Naive thymus-derived CD8-positive, alpha-beta T cell (primary cell): ENCODE measurements at places on chromosomes 13 and 19. TPM values are rescaled to one million over a fixed set of nuclear protein-coding genes. Genes with fewer than 3 reads are reported as not detected.
A peak's percentile ranks its signal among the peaks of the same experiment; 100 is the strongest.

- H3K27ac ChIP-seq, result no peak overlapping the region
- no peak overlapping the region for H3K4me3 ChIP-seq
- peaks cover 59% of the 10 kb centered on the region for H3K4me1 ChIP-seq
- H3K27me3 ChIP-seq, result no peaks in the 10 kb centered on the region
- peaks cover 73% of the 10 kb centered on the region for H3K36me3 ChIP-seq
Measured at GRCh38 chr13:110624766-110625756, 9.7 kb downstream of the NAXD start.

GRCh38 chr19:3669082-3669946, 31.0 kb downstream of the PIP5K1C start:
- no peaks in the 10 kb centered on the region for H3K27me3 ChIP-seq
- DNase-seq, result no peak
- H3K36me3 ChIP-seq, result peaks cover 6% of the 10 kb centered on the region
- H3K4me1 ChIP-seq, result peaks cover 10% of the 10 kb centered on the region
- peak overlapping the region; percentile 75 for H3K27ac ChIP-seq

- H3K36me3 ChIP-seq, result no peaks in the 10 kb centered on the region
- H3K4me1 ChIP-seq, result no peaks in the 10 kb centered on the region
- no peak overlapping the region for H3K4me3 ChIP-seq
- H3K27me3 ChIP-seq, result peaks cover 4% of the 10 kb centered on the region
- no peak for DNase-seq
Measured at GRCh38 chr19:54336893-54337857, 1.8 kb downstream of the LILRA4 start.

DAPK3 gene
- 35.1 TPM for total RNA-seq

DNA sequence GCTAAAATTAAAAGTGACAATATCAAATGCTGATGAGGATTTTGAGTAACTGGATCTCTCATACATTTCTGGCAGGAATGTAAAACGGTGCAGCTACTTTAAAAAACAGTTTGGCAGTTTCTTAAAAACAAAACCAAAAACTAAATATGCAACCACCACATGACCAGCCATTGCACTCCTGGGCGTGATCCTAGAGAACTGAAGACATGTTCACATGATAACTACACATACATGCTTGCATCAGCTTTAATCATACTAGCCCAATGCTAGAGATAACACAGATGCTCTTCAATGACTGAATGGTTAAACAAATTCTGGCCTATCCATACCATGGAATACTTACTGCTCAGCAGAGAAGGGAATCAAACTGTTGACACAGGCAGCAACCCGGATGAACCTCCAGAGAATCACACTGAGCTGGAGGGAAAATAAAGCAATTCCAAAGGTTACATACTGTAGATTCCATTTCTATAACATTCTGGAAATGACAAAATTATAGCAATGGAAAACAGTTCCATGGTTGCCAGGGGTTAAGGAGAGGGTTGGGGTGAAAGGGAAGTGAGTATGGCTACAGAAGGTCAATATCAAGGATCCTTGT, 25.5 kb upstream of the NAXD start:
- no peak overlapping the region for H3K27ac ChIP-seq
- no peaks in the 10 kb centered on the region for H3K4me1 ChIP-seq
- no peak overlapping the region for H3K4me3 ChIP-seq
- no peak for DNase-seq
- H3K27me3 ChIP-seq, result peaks cover 15% of the 10 kb centered on the region

CALM3 gene
- total RNA-seq, result 190 TPM

LPAR2 gene
- 82.7 TPM for total RNA-seq

- no peak overlapping the region for H3K27ac ChIP-seq
- H3K4me3 ChIP-seq, result no peak overlapping the region
- no peaks in the 10 kb centered on the region for H3K36me3 ChIP-seq
- DNase-seq, result no peak
Measured at GRCh38 chr13:28685114-28685513, 26.2 kb downstream of the POMP start.

GRCh38 chr19:5369962-5370367, 29.4 kb upstream of the PTPRS start:
- H3K4me1 ChIP-seq, result no peaks in the 10 kb centered on the region
- H3K27me3 ChIP-seq, result peaks cover 7% of the 10 kb centered on the region
- H3K36me3 ChIP-seq, result no peaks in the 10 kb centered on the region
- no peak overlapping the region for H3K4me3 ChIP-seq
- no peak overlapping the region for H3K27ac ChIP-seq
- peak; percentile 69 for DNase-seq

GRCh38 chr19:2491130-2491801, 15.3 kb downstream of the GADD45B start:
- peak overlapping the region; percentile 43 for H3K27ac ChIP-seq
- no peaks in the 10 kb centered on the region for H3K36me3 ChIP-seq
- DNase-seq, result no peak
- H3K27me3 ChIP-seq, result peaks cover 9% of the 10 kb centered on the region
- peaks cover 37% of the 10 kb centered on the region for H3K4me1 ChIP-seq

- no peaks in the 10 kb centered on the region for H3K36me3 ChIP-seq
- peaks cover 45% of the 10 kb centered on the region for H3K27me3 ChIP-seq
- H3K27ac ChIP-seq, result no peak overlapping the region
Measured at GRCh38 chr19:15015946-15016542, 33.2 kb upstream of the CASP14 start.

- peak overlapping the region; percentile 21 for H3K27ac ChIP-seq
- H3K4me1 ChIP-seq, result peaks cover 35% of the 10 kb centered on the region
- DNase-seq, result no peak
- H3K27me3 ChIP-seq, result no peaks in the 10 kb centered on the region
- peaks cover 56% of the 10 kb centered on the region for H3K36me3 ChIP-seq
Measured at GRCh38 chr13:114237415-114238112, 2.9 kb downstream of the CDC16 start.

DNA sequence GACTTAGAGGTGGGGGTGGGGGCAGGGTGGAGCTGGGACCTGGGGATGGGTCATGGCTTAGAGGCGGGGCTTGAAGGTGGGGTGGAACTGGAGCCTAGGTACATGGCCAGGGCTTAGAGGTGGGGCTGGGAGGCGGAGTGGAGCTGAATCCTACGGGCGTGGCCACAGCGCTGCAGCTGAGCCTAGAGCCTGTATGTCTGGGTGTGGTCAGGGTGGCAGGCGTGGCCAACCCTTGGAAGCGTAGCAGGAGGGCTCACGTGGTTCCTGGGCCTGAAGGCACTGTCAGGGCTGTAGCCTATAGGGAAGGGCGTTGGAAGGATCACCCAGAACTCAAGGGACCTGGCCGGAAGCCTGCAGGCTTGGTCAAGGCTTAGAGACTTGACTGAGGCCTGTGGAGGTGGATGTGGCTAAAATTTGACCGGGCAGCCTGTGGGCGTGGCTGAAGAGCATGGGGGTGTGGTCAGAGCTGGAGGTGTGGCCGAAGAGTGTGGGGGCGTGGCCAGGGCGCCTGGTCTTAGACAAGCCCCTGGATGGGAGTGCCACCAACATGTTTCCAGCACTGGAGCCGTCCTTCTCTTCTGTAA, 24.3 kb downstream of the COLGALT1 start:
- H3K27me3 ChIP-seq, result no peaks in the 10 kb centered on the region
- H3K4me1 ChIP-seq, result peaks cover 10% of the 10 kb centered on the region
- no peak overlapping the region for H3K4me3 ChIP-seq

ERICH6B gene
- total RNA-seq, result not detected
